ENCODE measurements at places on chromosomes 13 and 19. TPM values are rescaled to one million over a fixed set of nuclear protein-coding genes. Genes with fewer than 3 reads are reported as not detected.

Gene TMEM205
- total RNA-seq: 43.5 TPM

Gene F2RL3
- total RNA-seq: 2.6 TPM

Gene MUC16
- total RNA-seq: 0.03 TPM

Gene NLRP11
- total RNA-seq: 0.11 TPM

Gene COMMD6
- total RNA-seq: 152 TPM

Gene TTYH1
- not detected for total RNA-seq

Gene PNMA8A
- total RNA-seq: 1.1 TPM

Gene VSTM1
- not detected for total RNA-seq

Gene FFAR2
- 1.8 TPM for total RNA-seq

Gene SIGLEC8
- total RNA-seq: 0.49 TPM

Gene GRIN3B
- not detected for total RNA-seq

Gene CLEC17A
- total RNA-seq: 0.36 TPM

Gene CCDC70
- not detected for total RNA-seq

Gene DMKN
- 8.8 TPM for total RNA-seq

Gene ANGPTL8
- total RNA-seq: not detected

Gene PLPPR3
- not detected for total RNA-seq

Gene LGALS7
- not detected for total RNA-seq

Gene SCN1B
- total RNA-seq: 2.2 TPM

Gene FXYD3
- total RNA-seq: 4,169 TPM

Gene SLC15A1
- total RNA-seq: 16.8 TPM

Gene RHPN2
- total RNA-seq: 86.5 TPM

Gene RFPL4A
- not detected for total RNA-seq

Gene ATP1A3
- total RNA-seq: 1.6 TPM

Gene ZNF460
- total RNA-seq: 33.1 TPM

Gene CPAMD8
- 2.3 TPM for total RNA-seq

Gene TMC4
- total RNA-seq: 217 TPM

Gene KCNK6
- total RNA-seq: 27.2 TPM

Gene IGSF23
- total RNA-seq: not detected

Gene LIPE
- 7.1 TPM for total RNA-seq

Gene LILRA6
- 0.55 TPM for total RNA-seq

Gene PTH2
- total RNA-seq: not detected

Gene PSG2
- total RNA-seq: not detected

Gene NXNL1
- not detected for total RNA-seq

Gene WDFY2
- total RNA-seq: 4.7 TPM

Gene ZNF333
- total RNA-seq: 5.3 TPM

Gene ANKRD24
- total RNA-seq: 1.0 TPM

Gene ZNF441
- total RNA-seq: 3.5 TPM

Gene SLITRK1
- not detected for total RNA-seq
